ENCODE measurements at places on chromosomes 7 and 10.

GRCh38 chr7:157189405-157189804 lies 50.7 kb downstream of the UBE3C start:
- DNase-seq = no peak

DNA sequence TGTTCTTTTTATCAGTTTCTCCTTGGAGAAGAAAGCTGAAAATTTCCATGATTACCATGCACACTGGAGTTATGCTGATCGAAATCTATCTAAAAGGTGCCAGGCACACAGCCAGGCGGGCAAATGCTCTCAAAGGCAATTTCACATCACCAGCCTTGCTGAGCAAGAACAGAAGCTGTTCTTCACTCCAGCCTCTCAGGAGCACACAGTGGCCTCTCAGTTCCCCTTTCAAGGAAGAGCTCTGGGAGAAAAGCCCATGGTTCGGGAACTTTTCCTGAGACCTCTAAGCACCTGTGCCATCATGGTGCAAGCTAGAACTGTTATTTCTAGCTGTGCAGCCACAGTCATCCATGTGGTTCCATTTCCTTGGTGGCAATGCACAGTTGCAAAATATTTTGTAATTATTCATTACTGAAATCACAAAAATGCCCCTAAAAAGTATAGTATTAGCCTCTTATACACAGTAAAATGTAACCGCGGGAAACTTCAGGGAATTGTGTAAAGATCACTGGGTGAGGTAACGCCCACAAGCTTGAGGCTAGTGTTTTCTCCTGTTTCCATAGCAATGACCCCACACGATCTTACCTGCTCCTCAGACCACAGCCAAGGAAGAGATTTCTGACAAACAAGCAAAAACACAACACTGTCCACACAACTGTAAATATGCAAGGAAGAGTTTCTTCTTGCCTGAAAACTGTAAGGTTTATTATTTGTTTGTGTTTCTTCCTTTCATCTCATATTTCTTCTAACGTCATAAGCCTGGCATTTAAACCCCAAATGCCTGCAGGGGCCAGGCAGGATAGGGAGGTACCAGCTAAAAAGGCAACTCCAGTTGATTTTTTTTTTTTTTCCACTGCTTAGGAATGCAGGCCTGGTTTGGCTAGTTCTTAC lies 121.2 kb downstream of the FAM107B start:
- no peak for DNase-seq

- DNase-seq = no peak
Measured at GRCh38 chr7:130151591-130152492, 53.4 kb downstream of the TMEM209 start.

- DNase-seq = no peak
Measured at GRCh38 chr7:37718585-37718984, 35.0 kb downstream of the GPR141 start.

DNA sequence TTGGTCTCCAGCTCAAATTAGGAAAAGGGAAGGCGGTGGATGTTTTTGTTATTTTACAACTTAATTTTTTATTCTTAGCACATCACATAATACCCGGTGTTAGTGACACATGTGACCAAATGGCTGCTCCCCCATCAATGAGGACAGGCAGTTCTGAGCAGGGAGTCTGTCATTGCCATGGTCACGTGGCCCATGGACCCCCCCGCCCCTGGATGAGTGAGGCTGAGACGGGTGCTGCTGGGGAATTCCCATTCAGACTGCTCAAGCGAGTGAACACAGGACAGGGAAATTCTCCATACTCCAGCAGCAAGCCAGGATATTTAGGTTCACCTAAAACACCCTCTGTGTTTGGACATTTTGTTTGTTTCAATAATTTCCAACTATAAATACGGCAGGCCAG lies 34.7 kb upstream of the SLC35B4 start:
- DNase-seq = no peak

DNA sequence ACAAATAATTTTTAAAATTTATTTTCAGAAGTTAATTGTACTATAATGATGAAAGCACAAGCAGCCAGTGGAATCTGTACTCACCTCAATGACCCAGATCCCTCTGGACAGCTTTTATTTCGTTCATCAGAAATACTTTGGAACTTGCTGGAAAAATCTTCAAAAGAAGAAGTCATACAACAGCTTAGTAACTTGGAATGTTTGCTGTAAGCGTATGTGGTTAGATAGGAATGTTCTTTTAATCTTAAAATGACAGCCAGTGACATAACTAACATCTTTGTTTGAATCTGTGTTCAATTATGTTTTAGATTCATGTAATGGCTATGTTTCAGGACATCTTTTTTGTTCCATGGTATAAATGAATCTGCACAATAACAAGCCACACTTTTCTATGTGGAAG lies 26.8 kb downstream of the CFAP69 start:
- no peak for DNase-seq

GRCh38 chr10:24882047-24882698 lies 70.2 kb downstream of the PRTFDC1 start:
- DNase-seq = no peak
